NCI-H2107 (cell line): ENCODE measurements at places on chromosomes 11 and 22.

DNA sequence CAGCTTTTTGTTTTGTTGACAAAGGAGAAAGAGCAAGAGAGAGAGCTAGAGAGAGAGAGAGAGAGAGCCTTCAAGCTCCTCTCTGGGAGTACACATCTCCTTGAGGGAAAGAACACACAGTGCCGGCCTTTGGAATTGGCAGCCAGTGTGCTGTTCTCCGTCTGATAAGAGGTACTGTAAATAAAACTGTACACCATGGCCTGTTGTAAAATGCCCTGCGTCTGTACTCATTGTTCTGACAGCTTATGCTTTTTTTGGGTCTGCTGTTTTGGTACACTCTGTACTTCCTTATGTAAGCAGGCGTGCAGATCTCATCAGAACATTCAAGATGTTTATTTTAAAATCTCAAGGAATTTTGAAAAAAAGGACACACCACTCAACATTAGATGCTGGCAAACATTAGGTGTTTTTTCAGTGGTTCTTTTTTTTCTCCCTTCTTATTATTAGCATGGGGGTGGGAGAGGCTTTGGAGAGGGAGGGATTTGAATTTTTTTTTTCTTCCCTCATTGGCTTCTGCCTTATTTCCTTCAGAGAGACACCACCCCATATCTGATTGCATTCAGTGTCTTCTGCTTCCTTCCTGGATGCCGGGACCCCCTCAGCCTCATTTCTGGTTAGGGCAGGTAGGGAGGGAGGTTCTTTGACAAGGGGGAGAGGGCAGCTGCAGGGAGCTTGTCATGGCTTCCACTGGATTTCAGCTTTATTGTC, 116.8 kb upstream of the NNMT start:
- no peak for DNase-seq

DNA sequence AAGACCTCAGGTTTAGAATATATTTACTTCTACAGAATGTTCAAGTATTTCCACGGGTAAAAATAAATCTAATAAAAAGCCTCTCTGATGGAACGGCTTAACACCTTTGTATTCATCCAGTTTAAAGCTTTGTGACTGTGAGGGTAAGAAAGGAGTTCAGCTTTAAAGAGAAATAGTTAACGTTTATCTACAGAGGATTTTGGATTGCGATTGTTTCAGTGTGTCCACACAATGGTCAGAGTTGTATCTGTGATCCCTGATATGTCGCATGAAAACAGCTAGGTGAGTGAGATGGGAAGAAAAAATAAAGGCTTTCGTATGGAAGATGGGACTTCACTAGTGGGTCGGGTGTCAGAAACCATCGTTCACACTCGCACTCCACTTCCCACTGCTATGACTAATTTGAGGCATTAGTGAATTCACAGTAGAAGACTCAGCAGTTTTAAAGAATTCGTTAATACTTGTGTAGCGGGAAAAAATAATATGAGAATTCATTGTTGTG, 1.6 kb downstream of the APLP2 start:
- no peak for DNase-seq

- DNase-seq, result no peak
These were observed 16.1 kb downstream of the TUB start for GRCh38 chr11:8097062-8097461.

- no peak for DNase-seq
These were observed 1491.9 kb downstream of the TBC1D22A start for GRCh38 chr22:48254311-48254873.

- no peak for DNase-seq
These were observed 19.5 kb upstream of the P2RY6 start for GRCh38 chr11:73252577-73253191.

DNA sequence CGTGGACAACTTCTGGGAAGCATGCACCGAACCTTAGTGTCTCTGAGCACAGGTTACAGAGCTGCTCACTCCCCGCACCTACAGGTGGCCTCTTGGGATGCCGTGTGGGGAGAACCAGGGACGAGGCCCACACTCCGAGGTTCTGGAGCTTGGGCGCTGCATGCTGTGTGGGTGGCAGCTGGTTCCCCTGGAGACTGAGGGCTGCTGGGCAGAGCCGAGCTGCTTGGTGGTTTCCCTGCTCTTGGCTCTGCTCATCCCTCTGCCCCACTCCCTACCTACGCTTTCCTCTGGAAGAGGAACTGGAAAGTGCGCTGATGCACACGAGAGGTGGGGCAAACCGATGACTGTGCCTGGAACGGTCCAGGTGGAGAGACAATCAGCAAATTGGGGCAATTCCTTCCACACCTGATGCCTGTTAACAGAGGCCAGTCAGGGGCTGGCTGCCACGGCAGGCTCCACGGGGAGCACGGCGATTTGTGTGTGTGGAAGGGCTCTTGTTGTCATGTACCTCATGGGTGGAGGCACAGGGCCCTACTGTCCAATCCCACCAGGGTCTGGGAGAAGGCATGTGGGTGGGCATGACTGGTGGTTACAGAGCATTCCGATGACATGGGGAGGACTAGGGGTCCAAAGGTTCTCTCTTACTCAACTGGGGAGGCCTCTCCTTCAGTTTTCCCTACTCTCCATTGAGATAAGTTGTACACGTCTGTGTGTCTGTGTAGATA, 60.9 kb downstream of the ST14 start:
- no peak for DNase-seq

- no peak for DNase-seq
These were observed 1419.8 kb upstream of the TENM4 start for GRCh38 chr11:80860632-80861031.

DNA sequence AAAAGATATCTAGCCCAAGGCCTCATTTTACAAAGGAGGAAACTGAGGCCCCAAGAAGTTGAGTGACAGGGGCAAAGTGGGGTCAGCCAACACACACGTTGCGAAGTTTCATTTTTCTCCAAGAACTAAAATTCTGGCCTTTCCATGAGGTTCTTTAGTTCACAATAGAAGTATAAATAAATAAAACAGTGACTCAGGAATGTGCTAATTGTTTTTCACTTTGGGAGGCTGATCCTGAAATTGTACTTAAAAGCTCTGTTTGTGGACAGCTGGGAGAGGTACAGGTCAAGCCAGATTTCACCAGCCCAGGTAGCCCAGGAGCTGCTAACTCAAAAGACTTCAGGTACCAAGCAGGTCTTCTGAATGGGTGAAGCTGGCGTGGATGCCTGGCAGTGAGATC, 105.2 kb downstream of the TRAF6 start:
- no peak for DNase-seq

DNA sequence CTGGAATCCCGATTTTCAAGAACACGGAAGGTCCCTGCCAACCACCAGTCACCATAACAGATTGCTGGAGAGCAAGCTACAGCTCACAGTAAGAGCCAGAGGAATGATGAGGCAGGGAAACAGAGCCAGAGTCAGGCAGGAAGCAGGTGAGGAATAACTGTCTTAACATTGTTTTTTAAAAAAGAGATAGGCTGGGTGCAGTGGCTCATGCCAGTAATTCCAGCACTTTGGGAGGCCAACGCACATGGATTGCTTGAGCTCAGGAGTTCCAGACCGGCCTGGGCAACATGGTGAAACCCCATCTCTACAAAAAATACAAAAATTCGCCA, 13.5 kb upstream of the CASTOR1 start:
- no peak for DNase-seq

GRCh38 chr11:12822392-12823022, 148.3 kb downstream of the TEAD1 start:
- DNase-seq, result no peak

GRCh38 chr11:20110908-20111669, 49.2 kb downstream of the DBX1 start:
- DNase-seq, result peak; percentile 54

DNA sequence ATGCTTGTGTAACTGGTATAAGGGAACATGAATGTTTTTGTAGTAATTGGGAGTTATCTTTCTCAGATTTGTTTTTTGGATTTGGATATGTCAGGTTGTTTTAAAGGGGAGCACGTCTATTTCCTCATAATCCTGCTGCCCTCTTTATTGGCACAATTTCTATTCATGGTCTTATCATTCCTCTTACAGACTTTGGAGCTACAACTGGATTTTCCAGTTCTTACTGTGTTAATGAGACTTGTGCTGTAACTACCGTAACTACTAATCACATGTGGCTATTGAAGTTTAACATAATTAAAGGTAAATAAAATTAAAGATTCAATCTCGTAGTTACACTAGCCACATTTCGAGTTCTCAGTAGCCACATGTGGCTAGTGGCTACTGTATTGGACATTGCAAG, 1.9 kb downstream of the FDX1 start:
- no peak for DNase-seq

DNA sequence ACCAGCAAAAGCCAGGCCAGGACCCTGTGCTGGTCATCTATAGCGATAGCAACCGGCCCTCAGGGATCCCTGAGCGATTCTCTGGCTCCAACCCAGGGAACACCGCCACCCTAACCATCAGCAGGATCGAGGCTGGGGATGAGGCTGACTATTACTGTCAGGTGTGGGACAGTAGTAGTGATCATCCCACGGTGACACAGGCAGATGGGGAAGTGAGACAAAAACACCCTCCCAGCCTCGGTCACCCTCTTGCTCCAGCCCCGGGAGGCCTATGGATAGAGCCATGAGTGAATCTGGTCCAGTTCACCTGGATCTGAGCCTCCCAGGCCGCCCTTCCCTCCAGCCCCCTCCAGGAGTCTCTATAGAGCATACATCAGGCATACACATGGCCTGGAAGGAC, 115.2 kb upstream of the IGLL5 start:
- DNase-seq, result no peak

DNA sequence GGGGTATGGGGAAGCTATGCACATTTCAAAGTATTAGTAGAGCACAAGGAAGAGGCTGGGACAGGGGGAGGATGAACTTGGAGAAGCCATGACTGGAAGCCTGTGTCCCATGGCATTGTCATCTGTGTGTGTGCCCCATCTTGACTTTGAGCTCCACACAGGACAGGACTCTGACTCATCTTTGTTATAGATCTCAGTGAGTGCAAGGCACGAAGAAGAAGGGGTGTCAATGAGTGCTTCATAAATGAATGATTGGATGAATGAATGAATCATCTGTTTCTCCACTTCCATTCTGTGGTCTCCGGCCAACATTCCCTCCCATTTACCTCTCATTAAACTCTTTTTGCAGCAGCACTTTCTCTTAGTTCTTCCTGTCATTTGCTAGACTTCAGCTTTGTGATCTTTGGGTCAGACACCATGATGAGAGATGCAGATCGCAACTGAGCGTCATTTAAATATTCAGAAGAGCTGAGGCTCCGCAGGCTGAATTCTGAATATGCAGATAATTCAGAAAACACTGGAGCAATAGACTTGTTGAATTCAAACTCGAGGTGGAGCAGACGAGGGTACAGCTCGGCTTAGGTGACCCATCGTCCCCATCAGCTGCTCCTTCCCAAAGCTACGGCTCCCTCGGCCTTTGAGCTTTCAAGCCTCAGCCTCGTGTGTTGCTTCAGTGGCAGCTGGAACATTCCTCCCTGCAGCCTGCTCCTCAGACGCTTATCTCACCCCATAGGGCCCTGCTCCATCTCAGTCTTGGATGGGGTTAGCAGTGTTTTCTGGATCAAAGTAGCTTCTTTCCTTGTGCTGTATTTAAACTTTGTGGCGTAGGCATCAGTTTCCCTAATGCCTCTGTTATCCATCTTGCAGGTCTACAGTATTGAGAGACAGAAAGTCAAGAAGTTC, 30.8 kb downstream of the APOL3 start:
- no peak for DNase-seq

DNA sequence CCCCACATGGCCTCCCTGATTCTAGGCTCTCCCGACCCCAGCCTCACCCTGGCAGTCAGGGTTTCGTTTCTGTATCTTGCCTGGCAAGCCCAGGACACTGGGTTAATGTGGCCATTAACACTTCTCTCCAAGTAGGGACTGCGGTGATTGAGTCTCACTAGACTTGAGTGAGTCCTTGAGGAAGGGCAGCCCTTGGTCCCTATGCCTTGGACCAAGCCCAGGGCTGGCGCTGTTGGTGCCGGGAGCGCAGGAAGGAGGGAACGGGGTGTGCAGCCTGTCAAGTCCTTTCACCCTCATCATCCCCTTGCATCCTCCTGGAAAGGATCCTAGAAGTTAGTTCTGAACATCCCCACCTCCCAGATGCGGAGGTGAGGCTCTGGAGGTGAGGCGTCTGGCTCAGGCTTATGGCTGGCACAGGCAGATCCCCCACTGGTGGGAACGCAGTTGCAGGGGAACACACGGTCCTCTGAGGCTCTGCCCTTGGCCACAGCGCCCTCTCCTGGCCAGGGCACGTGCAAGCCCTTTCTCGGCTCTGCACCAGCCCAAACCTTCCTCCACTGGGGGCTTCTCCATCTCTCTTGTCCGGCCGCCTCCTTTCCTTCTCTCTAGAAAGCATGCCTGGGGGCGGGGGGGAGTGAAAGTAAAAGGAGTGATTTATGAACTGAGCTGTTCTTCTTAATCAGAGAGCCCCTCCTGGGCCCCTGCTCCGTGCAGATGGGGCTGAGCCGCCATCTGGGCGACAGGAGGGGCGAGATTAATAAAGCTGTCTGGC, 56.7 kb downstream of the TP53I11 start:
- DNase-seq, result no peak

DNA sequence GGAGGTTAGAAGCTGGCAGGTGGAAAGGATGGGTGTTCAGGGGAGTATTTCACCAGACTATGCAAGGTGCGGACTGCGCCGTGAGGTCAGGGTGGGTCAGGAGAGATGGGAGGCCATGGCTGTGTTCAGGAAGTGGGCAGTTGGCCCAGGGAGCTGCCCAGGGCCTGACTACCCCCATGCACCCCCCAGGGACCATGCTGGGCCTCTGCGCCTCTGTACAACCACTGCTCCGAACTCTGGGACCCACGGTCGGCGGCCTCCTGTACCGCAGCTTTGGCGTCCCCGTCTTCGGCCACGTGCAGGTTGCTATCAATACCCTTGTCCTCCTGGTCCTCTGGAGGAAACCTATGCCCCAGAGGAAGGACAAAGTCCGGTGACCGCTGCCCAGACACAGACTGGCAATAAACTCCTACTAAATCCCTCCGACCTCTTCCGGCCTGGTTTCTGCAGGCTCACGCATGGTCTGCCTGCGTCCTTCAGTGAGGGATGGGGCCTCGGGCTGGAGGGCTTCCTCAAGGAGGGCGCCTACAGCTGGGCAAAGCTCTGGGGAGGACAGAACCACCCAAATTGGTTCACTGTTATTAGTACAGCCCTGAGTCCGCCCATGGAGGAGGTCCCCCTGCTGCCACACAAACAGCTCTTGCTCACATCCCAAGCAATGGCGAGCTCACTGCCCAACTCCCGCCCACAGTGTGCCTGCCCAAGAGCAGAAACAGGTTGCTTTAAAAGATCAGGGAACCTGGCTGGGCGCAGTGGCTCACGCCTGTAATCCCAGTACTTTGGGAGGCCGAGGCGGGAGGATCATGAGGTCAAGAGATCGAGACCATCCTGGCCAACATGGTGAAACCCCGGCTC, 4.2 kb downstream of the PHLDA2 start:
- no peak for DNase-seq

GRCh38 chr22:27853424-27853823, 51.9 kb upstream of the MN1 start:
- DNase-seq, result no peak

GRCh38 chr11:12543596-12544415, 130.4 kb upstream of the TEAD1 start:
- no peak for DNase-seq

GRCh38 chr22:49882519-49883293, 29.1 kb downstream of the ZBED4 start:
- no peak for DNase-seq
